ENCODE measurements at places on chromosomes 7 and 10.

DNA sequence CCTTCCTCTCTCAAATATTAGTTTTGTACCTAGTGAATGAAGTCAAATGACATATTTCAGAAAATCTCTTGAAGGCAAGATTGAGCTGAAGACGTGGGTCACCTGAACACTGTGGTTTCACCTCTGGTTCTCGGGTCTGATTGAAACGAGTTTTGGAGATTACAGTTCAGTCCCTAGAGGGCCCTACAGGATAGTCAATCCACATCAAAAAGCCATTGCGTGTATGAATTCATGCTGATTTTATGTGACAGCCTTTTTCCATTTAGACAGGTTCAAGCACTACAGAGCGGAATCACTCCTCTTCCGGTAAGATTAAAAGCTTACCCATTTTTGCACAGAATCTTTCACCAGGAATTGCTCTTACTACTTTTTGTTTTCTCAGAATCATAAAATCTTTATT lies 62.2 kb downstream of the VIM start:
- DNase-seq = no peak

DNA sequence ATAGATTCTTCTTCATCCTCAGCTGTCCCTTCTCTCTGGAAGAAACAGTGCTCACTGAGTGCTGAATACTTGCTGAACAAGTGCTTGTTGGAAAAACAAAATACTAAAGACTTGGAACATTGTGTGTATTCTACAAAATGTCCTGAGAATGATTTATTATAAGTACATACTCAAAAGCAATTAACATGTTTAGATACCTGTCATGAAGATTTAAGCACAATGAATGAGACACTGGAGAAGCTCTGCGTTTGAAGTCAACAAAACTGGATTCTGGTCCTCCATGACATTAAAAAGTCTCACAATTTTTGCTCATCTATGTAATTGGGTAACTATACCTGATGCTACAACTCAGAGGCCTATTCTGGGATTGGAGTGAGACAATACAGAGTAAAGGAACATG lies 34.8 kb upstream of the LAMB1 start:
- DNase-seq = no peak

GRCh38 chr10:60848126-60848525 lies 69.8 kb downstream of the CDK1 start:
- no peak for DNase-seq

GRCh38 chr7:112937651-112938415 lies 147.6 kb upstream of the TMEM168 start:
- DNase-seq = no peak

GRCh38 chr7:143906151-143906550 lies 4.2 kb upstream of the TCAF1 start:
- DNase-seq = no peak

- DNase-seq = no peak
Measured at GRCh38 chr10:91552274-91553095, 80.4 kb downstream of the PPP1R3C start.

DNA sequence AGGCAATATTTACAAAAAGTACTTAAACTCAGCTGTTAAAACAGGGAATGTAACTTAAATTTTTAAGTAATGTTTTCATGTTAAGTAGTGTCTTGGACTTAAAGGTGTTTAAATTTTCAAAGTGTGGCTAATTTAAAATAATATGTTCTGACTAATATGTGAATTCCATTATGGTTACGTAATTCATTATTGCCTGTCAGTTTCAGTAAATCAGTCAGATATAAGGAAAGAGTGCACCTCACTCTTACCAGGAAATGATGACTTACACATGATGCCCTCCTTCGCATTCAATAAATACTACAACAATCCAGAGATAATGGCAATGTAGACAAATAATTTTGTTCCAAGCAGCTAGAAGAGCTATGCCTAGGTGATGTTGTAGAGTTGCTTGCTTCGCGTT lies 69.0 kb upstream of the WNT16 start:
- no peak for DNase-seq

DNA sequence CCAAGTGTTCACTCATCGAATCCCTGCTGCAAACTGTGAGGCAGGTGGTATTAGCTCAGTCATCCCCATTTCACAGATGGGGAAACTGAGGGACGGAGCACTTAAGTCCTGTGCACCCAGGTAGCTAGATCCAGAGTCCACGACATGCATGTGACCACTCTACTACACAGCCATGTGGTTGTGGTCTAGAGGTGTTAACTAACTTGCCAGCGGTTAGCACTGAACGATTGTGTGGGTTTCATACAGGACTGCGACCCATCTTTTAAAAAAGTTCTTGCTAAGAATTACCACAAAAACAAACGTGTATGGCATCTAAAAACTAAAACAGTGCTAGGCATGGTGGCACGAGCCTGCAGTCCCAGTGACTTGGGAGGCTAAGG lies 16.1 kb upstream of the ABCC2 start:
- DNase-seq = no peak

Measured in T-helper 2 cell treated with Interferon-gamma antibody and Interleukin-4, amounts not matched to agents 5 μg/mL and 100 μg/mL, for 36 hours (primary cell).